ENCODE measurements at places on chromosomes 13 and 19.

DNA sequence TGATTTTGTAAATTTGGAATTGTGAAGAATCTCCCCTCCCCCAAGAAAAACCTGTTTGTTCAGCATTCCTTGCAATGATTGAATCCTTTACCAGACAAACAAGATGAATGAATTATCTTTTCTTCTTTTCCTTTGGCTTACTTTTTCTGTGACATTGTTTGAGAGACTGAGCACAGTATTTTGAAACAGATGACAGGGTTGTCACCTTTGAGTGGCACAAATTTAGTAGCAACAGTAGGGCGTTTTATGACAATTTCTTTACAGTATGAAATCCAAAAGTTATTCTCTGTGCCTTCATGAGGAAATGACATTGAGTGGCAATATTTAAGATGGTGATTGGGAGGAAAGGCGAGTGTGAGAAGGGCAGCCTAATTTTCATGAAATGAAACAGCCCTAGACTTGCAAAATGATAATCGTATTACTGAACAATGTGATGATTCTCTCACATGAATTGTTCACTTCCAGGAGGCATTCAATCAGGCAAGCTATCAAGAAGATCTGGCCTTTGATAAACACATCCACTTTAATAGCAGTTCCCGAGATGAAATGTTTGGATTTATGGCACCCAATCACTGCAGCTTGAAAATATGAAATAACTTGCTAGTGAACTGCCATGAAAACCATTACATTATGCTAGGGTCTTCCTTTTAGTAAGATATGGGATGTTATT lies 68.6 kb upstream of the SCEL start:
- no peak for DNase-seq

GRCh38 chr13:37059848-37060192 lies 332 bp upstream of the SUPT20H start:
- DNase-seq, result no peak

DNA sequence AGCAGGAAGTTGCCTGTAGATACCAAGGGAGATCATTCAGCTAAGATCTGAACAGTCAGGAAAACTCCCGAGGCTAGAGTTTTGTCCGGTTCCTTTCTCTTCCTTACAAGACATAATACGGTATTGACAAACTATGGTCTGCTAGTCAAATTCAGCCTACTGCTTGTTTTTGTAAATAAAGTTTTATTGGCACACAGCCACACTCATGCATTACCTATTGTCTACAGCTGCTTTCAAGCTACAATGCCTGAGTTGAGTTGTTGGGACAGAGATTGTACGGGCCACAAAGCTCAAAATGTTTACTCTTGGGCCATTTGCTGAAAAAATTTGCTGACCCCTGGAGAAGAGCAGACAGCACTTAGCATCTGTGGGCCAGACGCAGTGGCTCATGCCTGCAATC lies 2.5 kb downstream of the SLC1A6 start:
- DNase-seq, result no peak

DNA sequence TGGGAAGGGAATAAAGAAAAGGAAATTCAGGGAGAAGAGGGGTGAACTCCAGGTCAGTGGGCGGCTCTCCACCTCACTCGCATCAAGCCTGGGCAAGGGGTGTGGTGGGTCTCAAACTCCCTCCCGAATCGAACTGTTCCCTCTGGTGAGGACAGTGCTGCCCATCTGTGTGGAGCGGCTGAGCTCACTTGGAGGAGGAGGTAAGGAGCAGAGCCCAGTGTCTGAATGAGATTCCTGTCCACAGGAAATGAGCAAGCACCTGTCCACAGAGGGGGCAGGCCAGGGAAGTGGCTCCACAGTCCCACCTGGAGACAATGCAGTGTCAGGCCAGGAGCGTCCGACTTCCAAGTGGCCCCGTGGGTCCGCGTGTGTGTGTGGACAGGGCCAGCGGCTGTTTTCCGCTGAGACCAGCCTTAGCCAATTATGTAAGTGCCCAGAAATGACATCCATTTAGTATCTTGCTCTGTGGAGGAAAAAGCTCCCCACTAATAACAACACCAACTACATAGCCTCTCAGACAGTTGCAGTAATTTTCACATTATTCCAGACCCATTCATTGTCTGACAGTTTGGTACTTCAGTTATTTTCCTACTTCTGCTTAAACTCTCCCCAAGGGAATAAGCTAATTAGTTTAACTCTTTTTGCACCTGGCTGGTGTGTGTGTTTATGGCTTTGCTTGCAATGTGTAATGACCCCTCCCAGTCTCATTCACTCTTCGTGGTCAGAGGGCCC lies 114.6 kb downstream of the SOX1 start:
- DNase-seq, result no peak

DNA sequence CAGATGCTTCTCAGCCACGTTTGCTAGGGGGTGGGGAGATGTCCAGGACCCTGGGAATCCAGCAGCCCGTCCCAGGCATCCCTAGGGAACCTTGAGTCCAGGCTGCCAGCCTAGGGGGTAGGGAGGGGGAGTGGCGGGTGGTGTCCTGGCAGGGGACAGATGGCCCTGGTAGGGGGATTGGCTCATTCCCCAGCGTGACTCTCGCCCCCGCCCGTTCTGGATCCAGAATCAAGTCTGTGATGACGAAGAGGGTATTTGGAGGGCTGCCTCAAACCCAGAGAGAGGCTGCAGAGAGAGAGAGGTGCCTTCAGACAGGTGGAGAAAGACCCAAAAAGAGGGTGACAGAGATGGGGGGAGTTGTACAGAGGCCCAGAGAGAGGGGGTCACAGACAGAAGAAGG lies 4.1 kb downstream of the SLC17A7 start:
- no peak for DNase-seq

DNA sequence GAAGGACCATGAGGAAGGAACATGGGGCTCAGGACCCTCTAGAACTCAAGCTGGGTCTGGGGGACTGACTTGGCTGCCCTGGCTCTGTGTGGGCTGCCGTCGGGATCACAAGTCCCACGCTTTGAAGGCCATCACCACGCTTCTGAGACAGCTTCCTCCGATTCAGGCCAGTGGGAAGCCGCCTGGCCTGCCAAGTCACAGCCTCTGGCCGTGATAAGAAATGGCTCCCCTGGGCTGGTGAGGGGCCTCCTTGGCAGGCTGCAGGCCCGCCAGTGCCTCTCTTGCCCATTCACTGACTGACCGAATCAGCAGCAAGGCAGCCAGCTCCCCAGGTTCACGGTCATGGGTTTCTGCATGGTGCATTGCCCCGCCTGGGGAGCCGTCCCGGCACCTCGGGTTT lies 48.8 kb downstream of the COMP start:
- no peak for DNase-seq

DNA sequence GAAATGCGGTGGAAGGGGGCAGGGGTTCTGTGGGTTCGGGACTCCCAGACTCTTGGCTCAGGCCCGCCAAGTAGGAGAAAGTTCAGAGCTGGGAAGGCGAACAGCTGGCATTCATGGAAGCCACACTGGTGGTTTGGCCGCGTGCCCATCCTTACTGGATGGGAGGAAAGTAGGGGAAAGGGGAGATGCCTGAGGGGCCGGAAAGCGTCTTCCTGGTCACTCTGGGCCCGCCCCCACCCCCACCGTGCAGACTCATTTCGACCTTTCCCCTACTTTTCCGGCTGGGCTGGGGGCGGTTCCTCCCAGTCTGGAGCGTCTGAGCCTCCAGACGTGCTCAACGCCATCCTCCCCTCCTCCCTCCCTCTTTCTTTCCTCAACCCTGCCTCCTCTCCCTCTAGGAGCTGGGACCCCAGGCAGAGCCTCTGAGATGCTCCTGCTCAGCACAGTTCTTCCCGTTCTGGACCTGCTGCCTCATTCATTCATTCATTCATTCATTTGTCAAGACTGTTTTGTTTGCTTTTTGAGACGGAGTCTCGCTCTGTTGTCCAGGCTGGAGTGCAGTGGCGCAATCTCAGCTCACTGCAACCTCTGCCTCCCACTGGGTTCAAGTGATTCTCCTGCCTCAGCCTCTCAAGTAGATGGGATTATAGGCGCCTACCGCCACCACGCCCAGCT lies 3.5 kb downstream of the ANGPTL4 start:
- peak; percentile 88 for DNase-seq

DNA sequence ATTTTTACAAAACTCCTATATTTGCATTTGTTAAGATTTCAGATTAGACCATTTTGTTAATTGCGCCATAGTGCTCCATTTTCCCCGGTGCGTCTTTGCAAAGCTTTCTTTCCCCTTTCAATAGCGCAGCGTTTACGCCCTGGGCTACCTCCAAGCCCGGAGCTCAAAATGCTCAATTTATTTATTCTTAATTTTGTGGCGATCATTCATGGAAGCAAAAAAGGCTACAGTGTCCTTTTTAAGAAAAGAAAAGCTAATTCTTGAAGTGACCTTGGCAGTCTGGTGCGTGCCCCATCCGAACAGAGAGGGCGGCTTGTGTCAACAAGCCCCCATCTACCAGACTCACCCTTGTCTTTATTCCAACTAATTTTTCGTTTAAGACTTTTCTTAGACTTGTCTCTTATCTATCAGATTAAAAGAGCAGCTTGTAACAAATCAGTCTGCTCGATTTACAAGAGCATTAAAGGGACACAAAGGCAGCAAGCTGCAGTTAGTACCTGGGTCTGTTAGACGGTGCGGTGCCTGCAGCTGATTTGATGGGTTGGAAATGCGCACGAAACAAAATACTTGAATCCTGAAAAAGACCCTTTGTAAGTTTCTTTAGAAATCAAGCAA lies 30.1 kb downstream of the GSX1 start:
- no peak for DNase-seq

DNA sequence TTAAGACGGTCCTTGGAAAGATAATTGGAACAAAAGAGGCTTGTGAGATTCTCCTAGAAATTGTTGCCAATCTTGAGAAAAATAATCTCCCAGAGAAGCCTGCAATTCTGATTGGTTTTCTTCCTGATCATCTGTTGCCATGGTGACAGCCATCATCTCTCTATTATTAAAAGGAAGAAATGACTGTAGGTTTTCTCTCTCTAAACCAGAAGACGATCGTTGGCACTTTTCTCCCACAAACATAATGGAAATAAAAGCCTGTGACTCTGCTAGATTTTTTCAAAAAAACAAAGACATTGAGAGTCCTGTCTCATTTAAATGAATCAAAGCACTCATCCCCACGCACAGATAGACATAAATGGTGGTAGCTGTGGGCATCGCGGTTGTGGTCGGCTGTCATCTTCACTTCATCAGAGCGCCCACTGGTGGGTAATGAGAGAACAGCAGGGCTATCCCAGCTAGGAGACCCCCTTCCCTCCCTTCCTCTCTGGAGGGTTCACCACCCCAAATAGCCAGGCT lies 21.7 kb upstream of the CALM3 start:
- DNase-seq, result no peak

- DNase-seq, result no peak
Observed at GRCh38 chr19:48614436-48615230, at the start of gene FAM83E. Gene FAM83E (minus strand): TSS chr19:48615076. CDS start chr19:48613372, 1,704 bp downstream.

- DNase-seq, result no peak
Observed at GRCh38 chr13:88281841-88282240, 610.7 kb downstream of the SLITRK5 start.

DNA sequence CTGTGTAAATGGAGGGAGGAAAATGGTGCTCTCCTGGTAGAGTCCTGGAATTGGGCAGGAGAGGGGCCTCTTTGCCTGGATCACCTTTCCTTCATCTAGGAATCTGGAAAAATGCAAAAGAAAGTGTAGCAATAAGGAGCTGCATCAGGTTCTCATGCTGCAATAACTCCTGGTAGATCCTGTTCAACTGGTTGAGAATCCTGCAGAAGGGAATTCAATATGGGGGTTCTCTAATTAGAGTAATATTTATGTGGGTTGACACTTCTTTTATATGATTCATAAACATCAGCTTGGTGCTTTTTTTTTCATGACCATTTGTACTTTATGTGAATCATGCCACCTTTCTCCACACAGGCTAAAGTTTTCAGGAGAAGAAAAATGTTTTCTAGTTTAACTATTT lies 9.5 kb upstream of the NUDT15 start:
- DNase-seq, result no peak

GRCh38 chr13:109182777-109183465 lies 553.5 kb downstream of the MYO16 start:
- DNase-seq, result peak; percentile 35

GRCh38 chr13:51645154-51645650 lies 60.9 kb downstream of the WDFY2 start:
- no peak for DNase-seq

GRCh38 chr19:55398200-55398925 lies 9.2 kb downstream of the UBE2S start:
- no peak for DNase-seq

DNA sequence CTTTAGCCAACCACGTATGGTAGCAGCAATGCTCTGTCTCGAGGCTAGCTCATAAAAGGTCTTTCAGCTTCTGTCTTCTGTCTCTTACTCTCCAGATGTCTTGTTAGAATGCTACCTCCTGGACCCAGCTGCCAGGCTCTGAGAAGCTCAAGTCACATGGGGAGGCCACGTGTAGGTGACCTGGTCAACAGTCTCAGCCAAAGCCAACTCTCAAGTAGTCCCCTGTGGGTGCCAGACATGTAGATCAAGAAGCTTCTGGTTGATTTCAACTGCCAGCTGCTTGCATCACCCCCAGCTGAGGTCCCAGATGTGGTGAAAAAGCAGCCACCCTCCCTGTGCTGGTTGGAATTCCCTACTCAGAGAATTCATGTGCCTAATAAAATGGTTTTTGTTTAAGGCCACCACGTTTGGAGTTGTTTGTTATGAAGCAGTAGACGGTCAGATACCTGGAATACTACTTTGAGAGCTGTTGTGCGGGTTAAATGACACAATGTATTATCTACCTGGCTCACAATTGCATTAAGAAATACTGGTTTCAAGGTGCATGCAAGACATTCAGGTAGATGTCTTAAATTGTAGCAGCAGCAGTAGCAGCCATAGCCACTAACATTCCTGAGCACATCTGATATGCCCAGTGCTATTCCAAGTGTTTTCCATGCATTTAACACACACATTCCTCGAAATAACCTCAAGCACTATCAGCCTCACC lies 131.0 kb upstream of the RFC3 start:
- no peak for DNase-seq

GRCh38 chr19:3097442-3097871 lies 3.3 kb downstream of the GNA11 start:
- DNase-seq, result no peak

DNA sequence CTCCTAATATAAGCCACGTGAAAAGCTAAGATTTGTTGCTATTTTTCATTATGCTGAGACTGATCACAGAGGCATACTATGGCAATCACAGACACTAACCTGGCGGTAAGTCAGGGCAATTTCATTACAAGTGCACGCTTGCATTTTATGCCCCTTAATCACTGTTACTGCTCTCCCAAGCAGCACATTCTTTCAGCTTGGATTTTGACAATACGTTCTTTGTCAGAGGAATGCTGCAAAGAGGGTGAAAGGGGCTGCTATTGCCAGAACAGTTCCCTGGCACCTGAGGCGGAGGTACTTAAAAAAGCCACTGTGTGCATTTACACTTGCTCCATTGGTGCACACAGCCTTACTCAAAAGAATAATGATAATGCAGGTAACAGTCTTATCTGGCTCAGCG lies 346.6 kb downstream of the RFC3 start:
- DNase-seq, result peak; percentile 55

- DNase-seq, result peak; percentile 37
Observed at GRCh38 chr19:45251452-45252354, 632 bp downstream of the MARK4 start.

All from urothelium cell line (cell line).